ENCODE measurements at places on chromosomes 5 and 9.

- no peak for DNase-seq
Measured at GRCh38 chr5:92907938-92908606, 672.9 kb downstream of the NR2F1-AS1 start.

GRCh38 chr9:130020618-130021017 lies 22.4 kb downstream of the FNBP1 start:
- no peak for DNase-seq

DNA sequence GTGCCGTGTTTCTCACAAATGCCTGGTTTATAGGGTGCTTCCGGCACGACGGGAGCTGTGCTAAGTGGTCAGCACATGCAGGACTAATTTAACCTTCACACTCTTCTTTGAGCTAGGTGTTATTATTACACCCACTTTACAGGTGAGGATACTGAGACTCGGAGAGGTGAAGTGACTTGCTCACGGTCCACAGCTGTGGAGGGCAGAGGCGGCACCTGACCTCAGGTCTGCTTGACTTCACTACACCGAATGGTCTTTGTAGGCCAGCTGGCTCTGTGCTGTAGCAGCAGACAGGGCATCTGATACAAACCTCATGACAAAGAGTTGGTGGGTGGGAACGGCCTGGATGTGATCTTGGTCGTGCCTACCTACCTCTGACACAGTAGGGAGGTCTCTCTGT lies 102.0 kb upstream of the BOD1 start:
- no peak for DNase-seq

- no peak for DNase-seq
Measured at GRCh38 chr9:81521892-81522291, 167.5 kb downstream of the TLE1 start.

- peak; percentile 53 for DNase-seq
Measured at GRCh38 chr5:112419986-112420864, 1.1 kb upstream of the EPB41L4A start.

Measured in activated CD4-positive, alpha-beta T cell treated with anti-CD3 and anti-CD28 coated beads, Interleukin-2, amount 50 U/mL, for 48 hours (primary cell).